ENCODE measurements at places on chromosomes 13 and 19. TPM values are rescaled to one million over a fixed set of nuclear protein-coding genes. Genes with fewer than 3 reads are reported as not detected.

Gene C19orf81
- not detected for total RNA-seq

Gene ZNF611
- total RNA-seq: 57.6 TPM

Gene WTIP
- total RNA-seq: 16.6 TPM

Gene SLC17A7
- 36.6 TPM for total RNA-seq

Gene PLPPR3
- total RNA-seq: 98.3 TPM

Gene IGFL1
- not detected for total RNA-seq

Gene PRR36
- total RNA-seq: 6.6 TPM

Gene IGFL2
- total RNA-seq: 2.2 TPM

Gene ADGRE3
- total RNA-seq: not detected

Gene MEF2B
- 0.31 TPM for total RNA-seq

Gene GIPC1
- 26.3 TPM for total RNA-seq

Gene PSG11
- not detected for total RNA-seq

Gene AMER2
- 153 TPM for total RNA-seq

Gene KLK1
- not detected for total RNA-seq

Gene F2RL3
- total RNA-seq: not detected

Gene ZNF567
- total RNA-seq: 21.3 TPM

Gene CFAP97D2
- total RNA-seq: not detected

Gene SIGLEC6
- total RNA-seq: not detected

Gene LSR
- 3.1 TPM for total RNA-seq

Gene ZNF415
- 32.2 TPM for total RNA-seq

Gene TM9SF2
- total RNA-seq: 105 TPM

Gene FCGBP
- 5.0 TPM for total RNA-seq

Gene NOTCH3
- 19.4 TPM for total RNA-seq

Gene GIPC3
- total RNA-seq: under 0.01 TPM

Gene SPC24
- 7.8 TPM for total RNA-seq

Gene TMEM238
- not detected for total RNA-seq

Gene FBN3
- total RNA-seq: 75.1 TPM

Gene TINCR
- 0.63 TPM for total RNA-seq

All from parietal lobe (tissue), 2 donors.